Stimulated activated CD4-positive, alpha-beta T cell treated with anti-CD3 and anti-CD28 coated beads, TNF-alpha, amount 100 ng/mL, for 48 hours (primary cell): ENCODE measurements at places on chromosomes 5 and 9.

GRCh38 chr5:42677156-42677842 is 79.3 kb upstream of the CCDC152 start:
- no peak for DNase-seq

DNA sequence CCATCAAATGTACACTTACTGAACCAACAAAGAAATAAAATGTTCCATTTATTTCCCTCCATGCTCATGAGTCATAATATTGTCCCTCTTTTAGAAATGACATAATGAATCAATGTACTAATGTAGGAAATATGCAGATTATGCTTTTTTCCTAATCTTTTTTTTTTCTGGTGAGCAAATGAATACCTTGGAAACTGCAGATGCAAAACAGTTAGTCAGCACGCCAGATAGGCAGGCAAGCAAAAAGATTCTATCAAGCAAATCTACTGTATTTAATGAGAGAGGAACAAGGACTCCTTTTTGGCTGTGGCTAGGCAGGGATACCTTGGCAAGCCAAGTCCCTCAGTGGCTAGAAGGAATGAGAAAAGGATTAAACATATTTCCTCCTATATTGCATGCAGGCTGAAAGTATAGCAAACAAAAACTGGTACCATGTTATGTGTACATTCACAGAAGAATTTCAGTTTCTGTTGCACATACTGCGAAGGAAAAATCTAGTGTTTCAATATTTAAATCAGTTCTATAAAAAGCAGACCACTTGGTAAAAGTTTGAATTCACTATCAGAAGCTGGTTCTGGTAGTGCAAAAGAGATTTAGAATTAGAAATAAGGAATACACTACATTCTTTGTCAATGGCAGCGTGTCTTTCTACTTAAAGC is 605.4 kb downstream of the TLE1 start:
- DNase-seq: no peak

GRCh38 chr5:56763711-56764466 is 51.5 kb upstream of the MAP3K1 start:
- DNase-seq: no peak

GRCh38 chr5:54807421-54807820 is 178.0 kb downstream of the ESM1 start:
- no peak for DNase-seq

DNA sequence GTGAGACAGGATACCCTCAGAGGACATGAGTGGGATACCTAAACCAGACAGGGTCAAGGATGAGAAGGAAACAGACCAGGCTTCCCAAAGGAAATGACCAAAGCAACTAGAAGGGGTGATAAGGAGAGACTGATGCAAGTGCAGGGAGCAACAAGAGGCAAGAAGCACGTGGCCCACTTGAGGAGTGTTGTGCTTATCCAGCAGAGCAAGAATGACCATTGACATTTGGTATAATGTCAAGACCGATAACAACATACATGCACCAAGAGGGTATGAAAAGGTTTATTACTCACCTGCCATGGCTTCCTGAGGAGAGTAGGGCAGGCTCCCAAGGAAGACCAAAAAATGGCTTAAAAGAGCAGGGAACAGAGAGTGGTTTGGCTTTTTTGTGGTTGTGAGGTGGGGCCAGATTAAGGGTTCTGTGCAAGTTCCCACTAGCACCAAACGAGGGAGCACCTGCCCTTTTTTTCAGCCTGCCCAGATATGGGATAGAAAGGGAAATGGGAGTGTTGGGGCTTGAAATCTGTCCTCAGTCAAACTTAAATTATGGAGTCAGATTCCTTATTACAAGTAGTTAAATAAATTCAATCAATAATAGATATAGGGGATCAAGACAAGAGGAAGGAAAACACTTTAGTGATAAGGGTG is 513.6 kb downstream of the RASEF start:
- no peak for DNase-seq

- DNase-seq: peak; percentile 60
Measured at GRCh38 chr5:111254613-111255012, 30.4 kb downstream of the CAMK4 start.

GRCh38 chr5:39187831-39188731 is 31.3 kb downstream of the FYB1 start:
- DNase-seq: no peak

DNA sequence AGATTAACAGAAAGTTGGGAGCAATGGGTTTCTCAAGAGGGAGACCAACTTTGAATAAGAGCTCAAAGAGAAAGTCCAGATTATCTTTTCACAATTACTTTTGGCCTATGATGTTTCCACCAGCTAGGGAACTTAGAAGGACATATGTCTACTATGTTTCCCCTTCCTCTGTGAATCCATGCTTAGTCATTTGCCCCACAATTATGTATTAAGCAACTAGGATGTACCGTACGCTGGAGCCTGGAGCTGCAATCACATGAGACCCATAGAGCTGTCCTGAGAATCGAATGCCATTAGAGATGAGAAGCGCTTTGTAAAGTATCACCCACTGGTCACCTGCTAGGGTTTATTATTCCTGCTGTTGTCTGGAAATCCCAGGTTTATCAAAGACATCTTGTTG is 78.8 kb downstream of the PDE6A start:
- no peak for DNase-seq

- no peak for DNase-seq
Measured at GRCh38 chr9:73151653-73152542, at the start of gene ANXA1. ANXA1 (plus strand) TSS chr9:73151865; CDS start chr9:73158536, 6,671 bp downstream.

GRCh38 chr9:81777482-81777881 is 88.1 kb upstream of the TLE1 start:
- DNase-seq: no peak

DNA sequence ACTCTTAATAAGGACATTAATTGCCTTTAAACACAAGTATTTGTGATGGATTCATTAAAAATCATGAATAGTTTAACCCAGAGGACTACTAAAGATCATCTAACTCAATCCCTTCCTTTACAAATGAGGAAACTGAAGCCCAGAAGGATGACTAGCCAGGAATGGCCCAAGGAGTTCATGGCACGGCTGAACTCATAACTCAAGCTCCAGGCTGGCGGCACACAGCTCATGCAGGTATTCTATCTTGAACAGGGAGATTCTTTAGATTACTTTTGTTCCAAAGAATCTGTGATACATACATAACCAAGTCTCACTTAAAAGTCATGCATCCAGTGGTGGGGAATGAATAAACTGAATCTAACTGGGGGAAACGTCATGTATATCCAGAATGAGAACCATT is 495.5 kb downstream of the ACTL7B start:
- DNase-seq: no peak

GRCh38 chr5:37838152-37838932 is 1.5 kb downstream of the GDNF start:
- DNase-seq: no peak

GRCh38 chr9:77546376-77546950 is 101.7 kb downstream of the GNA14 start:
- no peak for DNase-seq

DNA sequence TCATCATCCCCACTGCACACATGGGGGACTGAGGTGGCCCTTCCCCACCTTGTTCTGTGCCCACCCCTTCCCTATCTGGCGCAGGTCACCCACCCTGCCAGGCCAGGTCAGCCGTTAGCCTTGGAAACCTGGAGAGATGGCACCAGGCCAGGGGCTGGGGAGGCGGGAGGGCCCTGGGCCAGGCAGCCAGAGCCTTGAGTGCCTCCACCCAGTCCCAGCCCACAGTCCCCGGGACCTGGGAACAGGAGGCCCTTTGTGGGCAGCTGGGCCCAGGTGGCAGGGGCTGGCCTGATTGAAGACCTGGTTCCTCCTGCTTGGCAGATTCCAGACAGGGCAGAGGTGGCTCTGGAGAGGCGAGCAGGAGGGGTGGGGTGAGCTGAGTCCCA is 70.6 kb downstream of the LRSAM1 start:
- no peak for DNase-seq

GRCh38 chr5:151870820-151871219 is 53.8 kb downstream of the GLRA1 start:
- peak; percentile 1 for DNase-seq

- DNase-seq: peak; percentile 38
Measured at GRCh38 chr9:36023260-36024048, 13.3 kb upstream of the RECK start.

DNA sequence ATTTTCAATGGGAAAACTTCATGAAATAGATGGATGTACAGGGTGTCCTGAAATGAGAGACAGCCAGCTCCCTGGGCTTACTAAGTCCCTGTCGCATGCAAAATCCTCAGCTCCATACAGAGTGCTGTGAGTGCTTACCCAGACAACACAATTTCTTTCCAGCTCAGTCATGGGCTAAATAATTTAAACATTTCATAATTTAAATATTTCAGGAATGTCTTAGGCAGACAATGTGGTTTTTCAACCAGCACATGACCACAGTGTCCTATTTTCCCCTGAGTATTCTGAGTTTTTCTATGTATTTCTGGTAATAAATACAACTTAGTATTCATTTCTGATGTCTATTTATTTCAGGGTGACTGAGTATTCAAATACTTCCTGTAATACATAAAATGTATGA is 188.5 kb upstream of the SNX2 start:
- no peak for DNase-seq

DNA sequence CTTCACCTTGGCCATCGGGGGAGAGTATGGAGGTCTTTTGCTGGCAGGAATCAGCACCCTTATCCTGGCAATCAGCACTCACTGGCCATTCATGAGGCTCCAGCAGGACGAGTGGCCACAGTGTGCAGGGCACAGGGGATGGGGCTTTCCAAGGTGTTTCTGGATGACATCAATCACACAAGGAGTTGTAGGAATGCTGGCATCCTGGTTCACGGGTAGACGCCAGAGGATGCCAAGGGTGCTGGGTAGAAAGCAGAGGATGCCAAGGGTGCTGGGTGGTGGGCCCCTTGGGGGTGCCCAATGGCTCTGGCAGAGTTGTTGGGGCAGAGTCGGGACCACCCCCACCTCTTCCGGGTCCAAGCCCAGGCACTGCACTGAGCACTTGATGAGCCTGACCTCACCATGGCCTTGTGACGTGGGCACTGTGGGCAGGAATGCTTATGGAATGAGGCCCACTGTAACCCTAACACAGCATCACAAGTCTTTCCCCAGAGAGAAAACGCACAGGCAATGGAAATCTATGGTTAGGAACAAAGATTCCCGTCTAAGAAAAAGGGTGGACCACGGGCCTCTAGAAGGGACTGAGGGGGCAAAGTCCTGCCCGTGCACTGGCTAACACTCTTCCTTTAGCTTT is 29.1 kb downstream of the CEL start:
- DNase-seq: no peak

GRCh38 chr9:98875536-98875935 is 68.1 kb downstream of the GALNT12 start:
- no peak for DNase-seq

- peak; percentile 7 for DNase-seq
Measured at GRCh38 chr5:35202319-35203111, 27.8 kb downstream of the PRLR start.

DNA sequence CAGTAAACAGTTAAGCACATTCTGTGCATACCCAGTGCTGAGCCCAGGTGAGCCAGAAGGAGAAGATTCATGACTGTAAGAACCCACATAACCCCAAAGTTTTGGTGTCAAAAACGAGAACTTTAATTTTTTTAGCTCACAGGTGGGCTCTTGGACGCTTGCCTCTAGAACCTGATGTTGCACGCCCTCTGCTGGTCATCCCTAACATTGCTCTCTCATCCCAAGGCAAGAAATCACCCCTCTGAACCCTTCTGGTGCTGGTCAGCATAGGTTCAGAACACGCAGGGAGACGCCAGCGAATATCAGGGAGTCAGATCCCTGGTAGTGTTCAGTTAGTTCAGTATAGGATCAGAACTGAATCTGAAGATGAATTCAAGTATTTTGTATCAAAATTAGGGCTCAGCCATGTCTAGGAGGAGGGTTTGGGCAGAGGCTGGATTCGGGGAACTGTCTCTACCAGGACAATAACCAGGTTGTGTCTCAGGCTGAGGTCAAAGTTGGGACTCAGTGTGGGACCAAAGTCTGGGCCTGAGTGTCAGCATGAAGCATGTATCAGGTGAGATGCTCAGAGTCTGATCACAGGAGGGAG is 4.1 kb upstream of the DNAJB5 start:
- no peak for DNase-seq

DNA sequence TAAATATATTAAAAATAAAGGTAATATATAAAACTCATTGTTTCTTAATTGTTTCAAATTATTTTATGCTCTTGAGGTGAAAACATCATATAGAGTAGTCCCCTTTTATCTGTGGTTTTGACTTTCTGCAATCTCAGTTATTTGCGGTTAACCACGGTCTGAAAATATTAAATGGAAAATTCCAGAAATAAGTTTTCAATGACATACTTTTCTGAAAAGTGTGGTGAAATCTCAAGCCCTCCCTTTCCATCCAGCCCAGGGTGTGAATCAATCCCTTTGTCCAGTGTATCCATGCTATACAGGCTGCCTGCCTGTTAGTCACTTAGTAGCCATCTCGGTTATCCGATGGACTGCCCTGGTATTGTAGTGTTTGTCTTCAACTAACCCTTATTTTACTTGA is 546.7 kb upstream of the DMAC1 start:
- DNase-seq: no peak
